ENCODE measurements at places on chromosomes 1 and 21.

DNA sequence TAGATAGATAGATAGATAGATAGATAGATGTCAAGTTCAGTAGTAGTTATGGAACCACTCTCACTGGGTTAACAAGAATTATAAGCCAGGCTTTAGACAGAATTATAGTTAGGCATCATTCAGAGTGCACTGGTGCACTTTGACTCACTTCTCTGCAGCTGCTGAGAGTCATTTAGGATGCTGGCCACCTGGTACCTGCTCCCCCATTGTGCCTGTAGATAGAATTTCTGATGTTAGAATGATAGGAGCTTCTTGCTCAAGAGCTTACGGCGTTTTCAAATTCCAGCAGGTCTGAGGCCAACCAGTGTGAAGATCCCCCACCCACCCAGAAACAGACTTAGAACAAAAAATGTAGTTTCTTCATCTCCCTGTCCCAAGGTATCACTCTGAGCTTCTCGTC, 107.8 kb upstream of the HMCN1 start:
- no peak for DNase-seq

- no peak for DNase-seq
These were observed 563.0 kb upstream of the NEGR1 start for GRCh38 chr1:72845381-72845780.

- no peak for DNase-seq
These were observed 4.4 kb upstream of the EFHD2 start for GRCh38 chr1:15405106-15405850.

DNA sequence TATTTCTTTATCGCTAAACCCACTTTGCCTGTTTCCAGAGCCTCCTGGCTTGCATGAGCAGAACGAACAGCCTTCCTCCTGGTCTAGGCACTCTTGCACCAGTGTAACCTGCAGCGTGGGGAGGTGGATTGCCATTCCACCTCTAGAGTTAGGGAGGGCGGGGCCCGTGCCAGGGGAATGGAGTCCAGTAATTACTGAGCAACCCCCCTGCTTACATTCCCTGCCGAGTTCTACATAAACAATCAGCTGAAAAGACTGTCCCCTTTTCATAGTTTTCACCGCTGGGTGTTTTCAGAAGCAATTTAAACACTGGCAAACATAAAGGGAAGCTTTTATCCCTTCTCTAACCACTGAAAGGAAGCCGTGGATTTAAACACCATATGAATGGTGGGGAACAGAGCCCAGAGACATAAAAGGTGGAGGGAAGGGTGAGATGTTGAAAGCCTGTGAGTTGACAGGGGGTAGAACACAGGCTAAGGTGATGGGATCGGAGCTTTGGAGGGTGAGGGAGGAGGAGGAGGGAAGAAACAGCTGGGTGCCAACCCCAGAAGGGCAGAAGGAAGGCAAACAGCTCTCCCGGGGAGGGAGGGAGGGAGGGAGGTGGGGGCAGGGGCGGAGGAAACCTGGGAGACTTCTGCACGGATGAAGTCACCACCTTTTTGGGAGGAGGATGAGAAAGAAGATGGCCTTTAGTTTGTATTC, 68.0 kb upstream of the WDR26 start:
- no peak for DNase-seq

GRCh38 chr1:67647036-67647798, 37.8 kb upstream of the GADD45A start:
- no peak for DNase-seq

DNA sequence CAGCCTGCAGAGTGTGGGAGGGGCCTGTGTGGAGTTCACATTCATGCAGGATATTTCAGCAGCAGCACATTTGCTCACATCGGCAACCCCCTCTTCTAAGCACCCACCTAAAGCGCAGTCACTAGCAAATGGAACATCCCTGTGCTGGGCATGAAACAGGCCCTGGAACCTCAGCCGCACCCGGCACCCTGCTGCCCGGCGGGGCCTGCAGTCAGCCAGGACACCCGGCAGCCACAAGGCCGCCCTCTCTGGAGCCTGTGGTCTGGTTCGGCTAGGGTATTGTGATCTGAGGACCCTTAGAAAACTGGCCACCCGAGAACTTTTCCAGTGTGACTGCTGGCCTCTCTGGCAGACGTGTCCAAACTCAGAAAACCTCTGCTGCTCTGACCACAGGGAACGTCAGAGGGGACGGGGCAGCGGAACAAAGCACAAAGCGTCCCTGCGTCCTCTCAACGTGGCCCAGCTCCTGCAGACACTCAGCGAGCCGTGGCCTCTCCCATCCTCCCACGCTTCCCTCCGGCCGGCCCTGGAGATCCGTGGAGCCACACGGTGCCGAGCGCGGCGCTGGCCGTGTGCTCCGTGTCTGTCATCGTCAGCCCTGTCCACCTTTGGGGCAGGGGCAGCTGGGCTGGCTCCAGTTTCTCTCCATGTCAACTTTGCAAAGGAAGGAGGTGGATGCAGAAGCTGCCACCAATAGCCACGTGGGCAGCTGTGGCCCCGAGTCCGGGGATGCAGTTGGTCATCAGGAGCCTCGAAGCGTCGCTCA, 175.9 kb upstream of the ARHGEF16 start:
- DNase-seq, result no peak

Data from T-helper 1 cell (primary cell).